ENCODE measurements at places on chromosomes 16 and 17.
A peak's percentile ranks its signal among the peaks of the same experiment; 100 is the strongest.

- H3K4me3 ChIP-seq = no peak overlapping the region
- H3K4me1 ChIP-seq = no peaks in the 10 kb centered on the region
Observed at GRCh38 chr17:2369039-2369438, 31.7 kb downstream of the SGSM2 start.

DNA sequence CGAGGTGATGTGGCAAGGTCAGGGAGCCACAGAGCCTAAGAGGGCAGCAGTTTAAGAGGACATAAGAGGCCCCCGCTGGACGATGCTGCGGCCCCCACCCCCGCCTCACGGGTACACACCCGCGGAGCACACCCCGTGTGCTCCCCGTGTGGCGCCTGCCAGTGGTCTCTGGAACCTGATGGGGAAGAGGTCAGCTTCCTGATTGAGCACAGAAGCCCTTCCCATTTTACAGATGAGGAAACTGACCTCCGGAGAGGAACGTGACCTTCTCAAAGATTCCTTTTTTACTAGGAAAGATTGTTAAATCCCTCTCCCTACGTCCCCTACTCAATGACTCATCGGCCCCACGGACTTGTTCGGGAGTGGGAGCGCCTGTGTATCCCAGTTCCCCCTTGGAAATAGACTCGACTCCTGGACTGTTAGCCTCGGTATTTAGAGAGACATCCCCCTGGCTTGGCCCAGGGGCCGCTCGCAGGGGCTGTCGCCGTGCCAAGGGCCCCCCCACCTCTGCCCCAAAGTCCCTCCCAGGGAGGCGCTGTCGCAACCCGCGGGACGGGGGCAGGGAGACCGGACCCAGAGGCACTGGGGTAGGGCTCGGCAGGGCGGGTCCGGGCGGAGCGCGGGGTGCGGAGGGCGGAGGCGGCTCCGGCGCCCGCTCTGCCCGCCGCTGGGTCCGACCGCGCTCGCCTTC is at the start of gene ABCC3:
Gene ABCC3 (plus strand): TSS at position 658 of the 691 bp plus-strand sequence. CDS start 56 bp downstream, outside the sequence.
- H3K27me3 ChIP-seq = no peaks in the 10 kb centered on the region
- H3K4me3 ChIP-seq = peak within 1 kb of the TSS; percentile 75
- no peak within 1 kb of the TSS for H3K27ac ChIP-seq
- H3K4me1 ChIP-seq = peaks cover 59% of the 10 kb centered on the region
- no peaks in the 10 kb centered on the region for H3K36me3 ChIP-seq

DNA sequence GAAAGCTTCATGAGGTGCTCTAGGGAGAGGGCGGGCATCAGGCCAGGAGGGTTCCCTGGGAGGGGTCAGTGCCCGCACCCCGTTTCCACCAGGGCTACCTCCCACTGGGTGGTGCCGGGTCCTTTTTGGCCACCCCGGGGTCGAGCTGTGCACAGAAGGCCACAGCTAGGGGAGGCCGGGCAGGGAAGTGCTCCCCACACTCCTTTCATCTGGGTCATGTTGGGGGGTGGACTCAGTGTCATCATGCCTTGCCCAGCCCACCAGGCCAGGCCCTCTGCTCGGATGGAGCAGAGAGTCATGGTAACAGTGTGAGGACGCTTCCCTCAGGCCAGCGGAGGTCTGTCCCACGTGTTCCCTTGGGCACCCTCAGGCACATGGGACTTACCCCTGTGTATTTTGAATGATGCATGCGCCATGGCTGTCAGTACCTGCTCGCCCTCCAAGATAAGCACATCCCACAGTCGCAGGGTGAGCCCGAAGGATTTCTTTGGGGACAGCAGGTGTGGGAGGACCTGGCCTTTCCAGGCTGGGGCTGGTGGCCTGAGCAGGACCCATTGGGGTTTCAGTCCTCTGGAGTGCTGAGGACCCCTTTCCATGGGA is 46.4 kb downstream of the TNFRSF13B start:
- no peak overlapping the region for H3K27ac ChIP-seq
- no peak overlapping the region for H3K4me3 ChIP-seq
- peak; percentile 31 for DNase-seq

GRCh38 chr17:45135978-45136791 is 698 bp downstream of the ACBD4 start:
- H3K4me1 ChIP-seq = peaks cover 21% of the 10 kb centered on the region
- H3K27me3 ChIP-seq = no peaks in the 10 kb centered on the region
- H3K4me3 ChIP-seq = peak overlapping the region; percentile 87
- peak; percentile 85 for DNase-seq
- peak overlapping the region; percentile 78 for H3K27ac ChIP-seq

DNA sequence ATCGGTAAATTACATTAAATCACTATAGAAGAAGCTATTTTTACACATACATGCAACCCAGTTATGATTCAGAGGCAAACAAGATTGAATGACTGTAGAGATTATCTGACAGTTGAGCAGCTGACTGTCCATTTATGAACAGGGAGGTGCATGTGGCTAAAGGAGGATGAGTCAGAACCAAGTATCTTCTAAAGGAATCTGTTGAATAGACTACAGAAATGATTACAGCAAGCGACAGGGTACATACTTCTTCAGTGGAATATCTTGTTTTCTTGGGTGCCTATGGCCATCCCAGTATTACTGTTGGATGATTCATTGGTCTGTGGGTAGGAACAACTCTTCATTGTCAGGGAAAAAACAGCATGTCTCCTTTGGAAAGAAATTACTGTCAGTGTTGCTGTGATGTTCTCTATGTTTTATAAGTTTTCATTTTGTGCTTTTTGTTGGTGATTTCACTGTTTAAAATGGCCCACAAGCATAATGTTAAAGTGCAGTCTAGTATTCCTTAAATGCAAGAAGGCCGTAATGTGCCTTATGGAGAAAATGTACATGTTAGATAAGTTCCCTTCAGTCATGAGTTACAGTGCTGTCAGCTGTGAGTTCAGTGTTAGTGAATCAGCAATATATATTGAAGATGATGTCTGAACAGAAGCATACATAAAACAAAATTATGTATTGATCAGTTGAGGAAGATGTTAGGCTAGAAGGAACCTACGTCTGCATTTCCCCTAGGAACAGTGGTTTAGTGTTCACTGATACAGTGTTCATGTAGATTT is 27.0 kb downstream of the CBFB start:
- peak overlapping the region; percentile 46 for H3K4me3 ChIP-seq
- H3K27me3 ChIP-seq = no peaks in the 10 kb centered on the region
- peak; percentile 93 for DNase-seq
- peak overlapping the region; percentile 84 for H3K27ac ChIP-seq
- H3K4me1 ChIP-seq = peaks cover 14% of the 10 kb centered on the region

DNA sequence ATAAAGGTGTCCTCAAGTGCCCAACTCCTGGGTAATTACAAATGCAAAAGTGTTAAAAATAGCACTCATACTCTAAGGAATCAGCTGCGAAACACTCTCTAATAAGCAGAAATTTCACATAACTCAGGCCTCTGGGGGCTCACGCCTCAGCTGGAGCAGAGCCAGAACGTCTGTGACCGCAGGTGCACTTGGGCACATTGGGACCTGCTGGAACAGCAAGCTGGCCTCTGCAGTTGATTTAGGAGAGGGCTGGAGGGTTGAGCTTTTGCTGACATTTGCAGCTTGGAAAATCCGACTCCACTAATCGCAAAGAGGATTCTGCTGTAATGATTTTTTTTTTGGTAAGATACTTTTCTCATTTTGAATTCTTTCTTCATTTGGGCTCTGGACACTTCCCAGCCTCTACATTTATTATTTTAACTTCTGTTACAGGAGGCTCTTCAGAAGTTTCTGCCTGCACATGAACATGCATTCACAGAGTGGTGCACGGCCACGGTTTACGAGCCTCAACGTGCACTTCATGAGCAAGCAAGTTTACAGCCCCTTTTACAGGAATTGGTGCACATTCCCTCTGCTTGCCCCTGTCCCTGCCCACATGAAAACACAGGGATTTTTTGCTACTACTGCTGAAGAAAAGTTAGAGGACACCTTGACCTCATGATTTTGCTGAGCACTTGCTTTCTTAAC is 4.1 kb upstream of the SNTB2 start:
- H3K36me3 ChIP-seq = no peaks in the 10 kb centered on the region
- H3K4me3 ChIP-seq = no peak overlapping the region
- no peak overlapping the region for H3K27ac ChIP-seq
- peaks cover 34% of the 10 kb centered on the region for H3K4me1 ChIP-seq
- no peak for DNase-seq
- no peaks in the 10 kb centered on the region for H3K27me3 ChIP-seq

DNA sequence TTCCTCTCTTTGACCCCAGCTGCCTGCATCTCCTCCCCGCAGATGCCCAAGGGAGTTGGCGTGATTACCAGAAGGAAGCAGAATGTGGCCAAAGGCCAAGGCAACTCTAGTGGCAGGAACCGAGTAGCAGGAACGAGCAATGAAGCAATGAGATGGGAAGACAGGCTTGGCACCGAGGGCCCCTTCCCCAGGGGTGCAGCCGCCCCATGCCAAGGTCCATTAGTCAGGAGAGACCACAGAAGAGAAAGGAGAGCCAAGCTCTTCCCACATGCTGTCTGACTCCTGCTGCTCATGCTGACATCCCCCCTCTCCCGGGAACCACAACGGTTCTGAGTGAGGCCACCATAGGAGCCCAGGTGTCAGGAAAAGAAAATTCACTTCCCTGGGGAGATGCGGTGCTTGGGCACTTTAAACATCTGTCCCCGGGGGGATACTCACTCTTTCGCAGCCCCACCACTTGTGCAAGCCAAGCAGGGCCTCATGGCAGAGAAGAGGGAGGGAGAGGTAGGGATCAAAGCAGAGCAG is 67.4 kb downstream of the MYO18A start:
- H3K27ac ChIP-seq = peak overlapping the region; percentile 43
- H3K4me3 ChIP-seq = no peak overlapping the region
- DNase-seq = peak; percentile 94
- peaks cover 24% of the 10 kb centered on the region for H3K36me3 ChIP-seq

DNA sequence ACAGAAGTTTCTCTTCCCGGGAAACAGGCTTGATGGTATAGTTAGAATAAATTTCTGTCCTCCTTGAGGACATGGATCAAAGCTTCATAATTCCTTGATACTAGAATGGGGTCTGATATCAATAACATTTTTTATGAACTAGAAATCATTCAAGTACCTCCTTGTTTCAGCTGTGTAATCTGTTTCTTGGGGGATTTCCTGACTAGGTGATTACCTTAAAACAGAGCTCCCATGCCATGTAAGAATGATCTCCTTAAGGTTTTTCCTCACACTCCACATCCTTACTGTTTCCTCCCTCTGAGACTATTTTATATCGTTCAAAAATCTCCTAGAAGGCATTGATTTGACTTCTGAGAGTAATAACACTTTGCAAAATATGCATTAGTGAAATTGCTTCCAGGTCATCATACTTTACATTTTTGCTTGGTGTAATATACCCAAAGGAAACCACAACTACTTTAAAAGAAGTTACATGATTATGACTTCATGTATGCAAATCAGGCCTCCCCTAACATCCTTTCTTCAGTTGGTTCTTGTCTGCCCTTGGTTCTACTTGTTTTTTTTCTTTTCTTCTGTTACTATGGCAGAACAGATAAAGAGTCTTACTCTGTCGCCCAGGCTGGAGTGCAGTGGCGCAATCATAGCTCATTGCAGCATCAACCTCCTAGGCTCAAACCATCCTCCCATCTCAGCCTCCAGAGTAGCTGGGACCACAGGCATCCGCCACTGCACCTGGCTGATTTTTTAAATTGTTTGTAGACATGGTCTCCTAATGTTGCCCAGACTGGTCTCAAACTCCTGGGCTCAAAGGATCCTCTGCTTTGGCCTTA is 388.8 kb downstream of the ZFHX3 start:
- H3K27ac ChIP-seq = no peak overlapping the region
- no peaks in the 10 kb centered on the region for H3K27me3 ChIP-seq
- H3K4me1 ChIP-seq = no peaks in the 10 kb centered on the region

DNA sequence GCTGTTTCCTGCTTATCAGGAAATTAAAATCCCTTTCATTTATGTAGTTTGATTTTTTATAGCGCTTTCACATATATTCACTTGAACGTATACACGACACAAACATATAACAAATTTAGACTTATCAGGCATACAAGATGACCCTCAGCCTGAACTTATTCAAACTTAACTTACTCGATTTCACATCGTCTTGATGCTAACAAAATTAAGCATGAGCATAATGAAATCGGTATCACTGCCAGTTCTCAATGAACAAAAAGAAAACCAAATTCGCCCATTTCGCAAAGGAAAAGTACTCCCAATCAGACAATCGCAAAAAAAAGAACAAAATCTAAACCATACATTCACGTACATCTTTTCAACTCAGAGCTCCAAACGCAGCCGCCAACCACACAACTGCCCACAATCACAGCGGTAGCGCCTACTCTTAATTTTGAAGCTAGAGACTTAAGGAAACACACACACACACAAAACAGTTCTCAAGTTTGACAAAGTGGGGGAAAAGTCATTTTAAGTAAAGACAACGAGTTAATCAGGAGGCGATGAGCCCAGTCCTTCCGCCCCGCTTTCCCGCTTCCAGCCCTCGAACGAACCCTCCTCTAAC is 1.1 kb downstream of the GJC1 start:
- peaks cover 19% of the 10 kb centered on the region for H3K4me1 ChIP-seq
- H3K27ac ChIP-seq = peak overlapping the region; percentile 49
- H3K27me3 ChIP-seq = no peaks in the 10 kb centered on the region
- DNase-seq = peak; percentile 37
- no peaks in the 10 kb centered on the region for H3K36me3 ChIP-seq
- H3K4me3 ChIP-seq = peak overlapping the region; percentile 85

DNA sequence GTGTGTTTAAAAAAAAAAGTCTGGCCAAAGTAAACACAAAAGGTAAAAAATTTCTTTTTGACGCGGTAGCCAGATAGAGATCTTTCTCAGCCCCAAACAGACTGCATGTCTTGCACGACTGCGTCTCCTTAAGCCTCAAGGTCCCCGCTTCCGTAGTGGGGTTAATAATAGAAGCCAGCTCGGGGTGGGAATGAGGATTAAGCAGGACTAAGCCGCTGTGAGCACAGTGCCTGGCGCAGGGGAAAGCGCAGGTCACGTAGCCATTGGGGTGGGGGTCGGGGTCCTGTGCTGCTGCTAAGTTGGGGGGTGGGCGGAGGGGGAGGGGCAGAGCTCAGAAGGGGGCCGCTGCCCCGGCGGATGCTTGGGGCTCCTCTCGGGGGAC is 521 bp downstream of the GGA2 start:
- peaks cover 22% of the 10 kb centered on the region for H3K4me1 ChIP-seq
- no peaks in the 10 kb centered on the region for H3K27me3 ChIP-seq
- peak overlapping the region; percentile 45 for H3K27ac ChIP-seq
- peaks cover 4% of the 10 kb centered on the region for H3K36me3 ChIP-seq
- H3K4me3 ChIP-seq = peak overlapping the region; percentile 79

DNA sequence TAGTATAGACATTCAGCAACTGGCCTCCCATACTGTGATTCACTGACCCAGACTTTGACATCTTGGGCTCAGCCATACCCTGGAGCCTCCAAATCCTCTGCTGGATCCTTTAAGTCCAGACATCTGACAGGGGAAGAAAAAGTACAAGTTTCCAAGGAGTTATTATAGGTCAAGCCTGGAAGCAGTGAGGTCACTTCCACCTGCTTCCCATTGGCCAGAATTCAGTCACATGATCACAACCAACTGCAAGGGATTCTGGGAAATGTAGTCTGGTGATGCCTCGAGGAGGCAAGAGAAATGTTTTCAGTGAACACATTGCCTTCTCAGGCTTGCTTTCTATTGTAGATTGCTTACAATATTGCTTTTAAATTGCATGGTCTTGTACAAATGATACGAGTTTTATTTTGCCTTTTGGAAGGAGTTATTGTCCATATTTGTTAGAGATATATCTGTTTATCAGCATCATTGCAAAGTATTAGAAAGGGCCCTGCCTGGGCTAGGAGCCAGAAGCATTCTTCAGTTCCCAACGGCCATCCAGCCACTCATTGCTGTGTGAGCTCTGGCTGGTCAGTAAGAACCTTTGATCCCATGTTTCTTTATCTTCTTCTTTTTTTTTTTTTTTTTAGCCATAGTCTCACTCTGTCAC is 696.9 kb downstream of the WWOX start:
- H3K36me3 ChIP-seq = no peaks in the 10 kb centered on the region
- no peak overlapping the region for H3K27ac ChIP-seq
- no peaks in the 10 kb centered on the region for H3K27me3 ChIP-seq
- no peak overlapping the region for H3K4me3 ChIP-seq
- no peak for DNase-seq
- H3K4me1 ChIP-seq = no peaks in the 10 kb centered on the region
